Spinal cord (tissue), 10 donors: ENCODE measurements at places on chromosomes 1 and 21. TPM values are rescaled to one million over a fixed set of nuclear protein-coding genes. Genes with fewer than 3 reads are reported as not detected.
A peak's percentile ranks its signal among the peaks of the same experiment; 100 is the strongest.

DNA sequence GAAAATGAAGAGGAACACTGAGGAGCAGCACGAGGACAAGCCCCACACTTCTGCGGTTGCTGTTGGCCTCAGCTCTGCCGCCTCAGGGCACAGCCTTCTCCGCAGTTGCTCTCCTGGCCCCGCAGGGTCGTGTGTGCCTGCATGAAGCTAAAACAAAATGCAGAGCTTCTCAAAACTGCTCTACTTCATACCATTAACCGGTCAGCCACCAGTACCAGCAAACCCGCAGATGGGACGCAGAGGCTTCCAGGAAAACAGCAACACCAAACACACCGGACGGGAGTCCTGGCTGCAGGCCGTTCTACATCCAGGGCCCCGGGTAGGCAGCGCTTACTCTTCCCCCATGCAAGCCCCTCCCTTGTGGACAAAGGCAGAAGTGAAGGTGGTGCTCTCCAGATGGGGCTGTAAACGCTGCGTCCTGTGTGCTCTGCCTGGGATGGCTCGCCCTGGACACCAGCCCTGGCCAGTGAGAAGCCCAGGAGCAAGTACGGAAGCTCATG is 7.1 kb upstream of the C1orf159 start:
- no peak for DNase-seq

- no peak for DNase-seq
These were observed 167.7 kb downstream of the PLPP3 start for GRCh38 chr1:56411484-56412180.

The AMPD1 gene
- total RNA-seq: not detected

GRCh38 chr1:6006882-6007281 is 14.7 kb upstream of the NPHP4 start:
- DNase-seq: no peak

The SLAMF8 gene
- 0.17 TPM for total RNA-seq

The SYPL2 gene
- total RNA-seq: 0.10 TPM

DNA sequence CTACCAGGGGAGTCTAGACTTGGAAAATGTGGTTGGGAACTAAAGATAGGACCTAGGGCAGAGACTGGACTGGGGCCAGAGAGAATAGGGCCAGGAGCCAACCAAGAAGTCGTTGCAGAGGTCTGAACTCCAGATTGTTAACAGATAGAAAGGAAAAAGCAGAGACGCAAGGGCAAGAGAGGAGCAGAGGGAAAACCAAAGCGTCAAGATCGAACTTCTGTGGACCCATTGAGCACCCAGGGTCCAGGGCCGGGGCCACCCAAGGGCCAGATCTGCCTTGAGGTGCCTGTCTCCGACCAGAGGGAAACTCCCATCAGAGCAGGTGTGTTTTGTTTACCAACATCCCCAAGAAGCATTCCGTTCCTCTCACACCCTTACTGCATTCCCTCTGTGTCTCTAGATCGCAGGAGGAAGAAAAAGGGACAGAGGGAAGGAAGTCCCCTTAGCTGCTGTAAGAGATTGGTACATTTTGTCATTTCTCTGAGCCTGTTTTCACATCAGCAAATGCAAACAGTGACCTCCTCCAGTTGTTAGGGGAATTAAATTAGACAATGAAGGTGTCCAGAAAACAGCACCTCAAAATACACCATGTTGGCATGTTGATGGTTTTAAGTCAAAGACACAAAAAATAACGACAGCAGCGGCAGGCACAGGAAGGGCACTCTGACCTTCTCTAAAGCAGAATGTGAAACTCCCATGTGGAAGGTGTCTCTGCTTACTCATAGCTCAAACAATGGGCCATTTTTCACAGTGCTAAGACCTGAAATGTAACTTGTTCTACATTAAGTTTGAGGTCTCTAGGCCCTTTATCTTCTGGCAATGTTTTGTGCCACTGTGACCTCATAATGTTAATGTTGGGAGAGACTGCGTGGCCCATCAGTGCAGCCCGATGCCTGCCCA is 105.8 kb upstream of the RAB4A start:
- DNase-seq: no peak

- DNase-seq: no peak
These were observed 3.9 kb downstream of the TXNIP start for GRCh38 chr1:145992502-145992936.

- DNase-seq: no peak
These were observed 23.8 kb upstream of the PPP1R15B start for GRCh38 chr1:204435381-204435831.

The DNALI1 gene
- 56.0 TPM for total RNA-seq

The POLR3C gene
- total RNA-seq: 31.0 TPM

The KIF26B gene
- 10.9 TPM for total RNA-seq

GRCh38 chr1:225410036-225410435 is 17.8 kb downstream of the LBR start:
- DNase-seq: no peak

GRCh38 chr21:33055991-33056390 is 13.9 kb upstream of the OLIG1 start:
- no peak for DNase-seq

DNA sequence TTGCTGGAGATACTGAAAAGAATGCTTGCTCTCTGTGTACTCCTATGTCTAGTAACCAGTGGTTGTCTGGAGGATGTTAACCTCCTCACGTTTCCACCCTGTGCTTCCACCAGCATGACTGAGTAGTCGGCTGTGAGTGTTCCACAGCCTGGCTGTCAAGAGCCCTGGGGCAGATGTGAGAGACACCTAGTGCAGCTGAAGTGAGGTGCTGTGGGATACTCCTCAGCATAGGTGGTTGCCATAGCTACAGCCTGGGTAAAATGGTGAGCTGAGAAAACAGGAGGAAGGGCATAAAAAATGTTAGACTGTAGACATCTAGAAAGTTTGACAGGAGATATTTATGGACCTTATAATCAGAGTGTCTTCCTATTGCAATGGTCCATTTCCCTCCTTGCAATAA is 15.8 kb downstream of the IVL start:
- no peak for DNase-seq

DNA sequence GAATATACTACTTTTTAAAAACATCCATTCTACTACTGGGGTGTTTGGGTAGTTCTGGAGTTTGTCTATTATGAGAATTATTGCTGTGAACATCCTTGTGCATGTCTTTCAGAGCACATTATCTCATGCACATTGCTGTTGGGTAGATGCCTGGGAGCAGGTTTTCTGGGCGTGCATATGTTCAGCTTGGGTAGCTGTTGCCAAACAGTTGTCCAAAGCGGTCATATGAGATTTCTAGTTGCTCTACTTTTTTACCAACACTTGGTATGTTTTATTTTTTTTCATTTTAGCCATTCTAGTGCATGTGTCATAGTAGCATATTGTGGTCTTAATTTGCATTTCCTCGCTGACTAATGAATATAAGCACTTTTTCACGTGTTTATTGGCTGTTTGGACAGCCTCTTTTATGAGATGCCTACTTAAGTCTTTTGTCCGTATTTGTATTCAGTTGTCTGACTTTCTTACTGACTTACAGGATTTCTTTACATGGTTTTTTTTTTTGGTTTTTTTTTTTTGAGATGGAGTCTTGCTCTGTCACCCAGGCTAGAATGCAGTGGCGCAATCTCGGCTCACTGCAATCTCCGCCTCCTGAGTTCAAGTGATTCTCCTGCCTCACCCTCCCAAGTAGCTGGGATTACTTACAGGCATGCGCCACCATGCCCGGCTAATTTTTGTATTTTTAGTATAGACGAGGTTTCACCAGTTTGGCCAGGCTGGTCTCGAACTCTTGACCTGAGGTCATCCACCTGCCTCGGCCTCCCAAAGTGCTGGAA is 18.1 kb downstream of the ZDHHC18 start:
- DNase-seq: peak; percentile 11

The PLXNA2 gene
- 22.0 TPM for total RNA-seq

GRCh38 chr1:75171876-75172275 is 37.7 kb downstream of the LHX8 start:
- DNase-seq: no peak

The CCDC24 gene
- total RNA-seq: 5.4 TPM

The OLIG2 gene
- total RNA-seq: 44.0 TPM

The LCE1E gene
- not detected for total RNA-seq

- DNase-seq: no peak
These were observed 248.6 kb downstream of the MATN1 start for GRCh38 chr1:30474818-30475200.

DNA sequence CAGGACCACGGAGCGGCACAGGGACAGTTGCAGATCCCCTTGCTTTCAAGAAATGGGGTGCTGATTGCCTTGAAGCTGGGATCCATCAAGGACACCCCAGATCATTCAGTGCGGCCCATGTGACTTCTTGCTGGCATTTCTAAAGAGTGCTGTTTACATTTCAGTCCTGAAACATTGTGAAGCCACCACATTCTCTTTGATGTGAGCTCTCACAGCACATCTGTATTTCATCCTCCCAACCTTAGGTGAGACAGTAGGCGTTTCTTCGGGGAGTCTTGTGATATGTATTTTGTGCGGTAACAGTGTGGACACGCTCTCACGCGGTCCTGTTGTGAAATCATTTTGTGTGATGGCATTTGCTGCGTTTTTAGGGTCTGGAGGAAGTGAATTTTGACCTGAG is 57.2 kb downstream of the CACHD1 start:
- DNase-seq: no peak

The MASP2 gene
- total RNA-seq: not detected

- no peak for DNase-seq
These were observed 4.0 kb upstream of the PROX1 start for GRCh38 chr1:213983493-213984386.

GRCh38 chr1:153470707-153471106 is 10.3 kb upstream of the S100A7 start:
- DNase-seq: no peak

- DNase-seq: no peak
These were observed 98.5 kb downstream of the LMX1A start for GRCh38 chr1:165257969-165258459.

- no peak for DNase-seq
These were observed 87.6 kb downstream of the NENF start for GRCh38 chr1:212520299-212520698.

DNA sequence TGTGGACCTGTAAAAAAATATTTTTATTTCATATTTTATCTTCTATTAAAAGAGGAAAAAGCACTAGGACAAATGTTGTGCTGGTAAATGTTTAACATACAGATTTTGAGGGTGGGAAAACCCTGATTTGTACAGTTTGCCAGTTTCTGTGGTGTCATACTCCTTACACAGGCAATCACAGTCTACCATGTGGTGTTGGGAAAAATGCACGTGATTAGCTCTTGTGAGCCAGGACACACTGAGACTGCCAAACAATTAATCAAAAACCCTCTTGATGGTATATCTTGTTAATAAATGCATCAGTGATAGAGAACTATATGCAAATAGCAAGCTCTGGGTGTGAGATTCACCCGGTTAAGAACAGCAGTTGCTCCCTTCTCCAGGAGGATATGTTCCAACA is 136.5 kb upstream of the ZC3H11B start:
- DNase-seq: no peak

The RGS13 gene
- total RNA-seq: 0.11 TPM

The FUCA1 gene
- 32.9 TPM for total RNA-seq

DNA sequence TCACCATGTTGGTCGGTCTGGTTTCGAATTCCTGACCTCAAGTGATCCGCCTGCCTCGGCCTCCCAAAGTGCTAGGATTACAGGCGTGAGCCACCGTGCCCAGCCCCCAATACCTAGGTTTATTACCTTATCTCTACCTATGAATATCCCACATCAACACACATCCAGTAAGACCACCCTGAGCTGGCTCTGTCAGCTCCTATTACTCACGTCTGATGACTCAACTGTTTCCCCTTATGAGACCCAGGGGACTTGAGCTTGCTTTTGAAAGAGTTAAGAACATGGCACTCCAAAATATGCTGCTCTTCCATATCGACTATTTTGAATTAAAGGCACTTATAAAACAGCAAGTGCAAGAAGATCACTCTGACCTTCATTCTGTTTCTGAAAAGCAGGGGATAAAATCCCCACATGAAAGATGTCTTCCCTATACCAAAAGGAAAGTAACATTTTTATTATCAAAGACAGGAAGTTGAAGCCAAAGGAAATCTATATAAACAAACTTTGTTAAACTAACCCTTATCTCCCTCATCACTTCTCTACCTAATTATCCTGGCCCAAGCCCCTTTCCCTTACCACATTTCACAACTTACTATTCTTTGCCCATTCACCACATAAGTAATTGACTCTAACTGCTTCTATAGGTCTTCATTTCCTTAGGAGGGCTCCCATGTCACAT is 41.3 kb upstream of the OSBPL9 start:
- DNase-seq: no peak

DNA sequence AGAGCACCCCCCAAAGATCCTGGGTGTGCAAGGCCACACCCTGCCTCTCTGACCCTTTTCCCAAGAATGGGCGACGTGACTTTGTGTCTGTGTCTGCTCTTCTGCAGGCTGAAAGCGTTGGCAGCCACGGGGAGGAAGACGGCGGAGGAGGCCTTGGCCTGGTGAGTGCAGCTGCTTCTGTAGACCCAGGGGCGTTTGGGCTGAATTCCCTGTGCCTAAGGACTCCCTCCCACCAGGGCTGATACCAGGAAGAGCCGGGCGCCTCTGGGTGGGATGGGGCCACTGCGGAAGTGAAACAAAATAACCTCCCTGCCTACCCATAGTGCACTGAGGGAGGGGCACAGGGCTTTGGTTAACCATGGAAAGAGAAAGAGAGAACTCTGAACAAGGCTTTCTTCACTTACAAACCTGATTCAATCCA is 2.5 kb downstream of the UBASH3A start:
- DNase-seq: no peak
